Immature natural killer cell (primary cell): ENCODE measurements at places on chromosomes 16 and 17.

DNA sequence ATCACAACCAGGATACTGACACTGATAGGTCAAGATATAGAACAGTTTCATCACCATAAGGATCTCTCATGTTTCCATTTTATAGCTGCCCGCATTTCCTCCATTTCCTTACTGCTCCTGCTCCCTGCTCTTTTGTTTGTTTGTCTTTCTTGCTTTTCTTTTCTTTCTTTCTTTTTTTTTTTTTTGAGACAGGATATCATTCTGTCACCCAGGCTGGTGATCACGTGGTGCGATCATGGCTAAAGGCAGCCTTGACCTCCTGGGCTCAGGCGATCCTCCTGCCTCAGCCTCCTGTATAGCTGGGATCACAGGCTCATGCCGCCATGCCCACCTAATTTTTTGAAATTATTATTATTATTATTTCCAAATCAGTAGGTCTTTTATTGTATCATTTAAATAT lies 31.7 kb downstream of the PRAC1 start:
- DNase-seq: no peak
- H3K4me3 ChIP-seq: no peak overlapping the region
- H3K27ac ChIP-seq: no peak overlapping the region
- H3K36me3 ChIP-seq: no peaks in the 10 kb centered on the region
- H3K4me1 ChIP-seq: no peaks in the 10 kb centered on the region
- H3K27me3 ChIP-seq: peaks cover 7% of the 10 kb centered on the region

GRCh38 chr16:56332464-56333079 lies 92.8 kb downstream of the AMFR start:
- no peak for DNase-seq
- H3K27me3 ChIP-seq: peaks cover 2% of the 10 kb centered on the region
- H3K36me3 ChIP-seq: no peaks in the 10 kb centered on the region
- no peak overlapping the region for H3K4me3 ChIP-seq

GRCh38 chr17:45092911-45093430 lies 31.9 kb downstream of the NMT1 start:
- H3K4me1 ChIP-seq: no peaks in the 10 kb centered on the region
- H3K4me3 ChIP-seq: no peak overlapping the region
- H3K36me3 ChIP-seq: peaks cover 6% of the 10 kb centered on the region
- DNase-seq: no peak

DNA sequence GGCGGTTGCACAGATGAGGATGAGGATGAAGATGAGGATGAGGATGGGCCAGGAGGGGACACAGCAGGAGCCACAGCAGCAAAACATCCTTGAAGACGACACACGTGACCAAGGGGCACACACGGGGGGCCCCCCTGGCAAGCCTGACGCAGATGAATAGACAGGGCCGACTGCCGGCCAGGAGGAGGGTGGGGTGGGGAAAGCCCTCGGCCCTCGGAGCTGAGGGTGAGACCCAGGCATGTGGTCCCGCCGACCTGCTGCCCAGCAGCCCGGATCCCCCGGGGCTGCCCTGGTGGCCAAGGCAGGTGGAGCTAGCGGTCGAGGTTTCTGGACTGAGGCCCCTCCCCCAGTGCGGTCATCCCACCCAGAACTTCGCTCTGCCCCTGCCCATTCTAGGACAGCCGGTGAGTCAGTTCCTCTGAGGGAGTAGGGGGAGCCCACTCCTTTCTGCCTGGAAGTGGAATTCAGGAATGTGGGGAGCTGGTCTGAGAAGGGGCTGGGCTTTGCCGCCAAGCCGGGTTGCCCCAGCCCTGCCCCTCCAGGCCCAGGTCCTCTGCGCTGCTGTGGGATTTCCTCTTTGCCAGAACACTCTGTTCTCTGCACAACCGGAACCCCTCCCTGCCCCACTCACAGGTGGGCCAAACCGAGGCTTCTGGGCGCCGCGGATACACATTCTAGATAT lies 9.9 kb downstream of the CYGB start:
- H3K27ac ChIP-seq: peak overlapping the region; percentile 95
- DNase-seq: peak; percentile 55
- no peaks in the 10 kb centered on the region for H3K36me3 ChIP-seq

DNA sequence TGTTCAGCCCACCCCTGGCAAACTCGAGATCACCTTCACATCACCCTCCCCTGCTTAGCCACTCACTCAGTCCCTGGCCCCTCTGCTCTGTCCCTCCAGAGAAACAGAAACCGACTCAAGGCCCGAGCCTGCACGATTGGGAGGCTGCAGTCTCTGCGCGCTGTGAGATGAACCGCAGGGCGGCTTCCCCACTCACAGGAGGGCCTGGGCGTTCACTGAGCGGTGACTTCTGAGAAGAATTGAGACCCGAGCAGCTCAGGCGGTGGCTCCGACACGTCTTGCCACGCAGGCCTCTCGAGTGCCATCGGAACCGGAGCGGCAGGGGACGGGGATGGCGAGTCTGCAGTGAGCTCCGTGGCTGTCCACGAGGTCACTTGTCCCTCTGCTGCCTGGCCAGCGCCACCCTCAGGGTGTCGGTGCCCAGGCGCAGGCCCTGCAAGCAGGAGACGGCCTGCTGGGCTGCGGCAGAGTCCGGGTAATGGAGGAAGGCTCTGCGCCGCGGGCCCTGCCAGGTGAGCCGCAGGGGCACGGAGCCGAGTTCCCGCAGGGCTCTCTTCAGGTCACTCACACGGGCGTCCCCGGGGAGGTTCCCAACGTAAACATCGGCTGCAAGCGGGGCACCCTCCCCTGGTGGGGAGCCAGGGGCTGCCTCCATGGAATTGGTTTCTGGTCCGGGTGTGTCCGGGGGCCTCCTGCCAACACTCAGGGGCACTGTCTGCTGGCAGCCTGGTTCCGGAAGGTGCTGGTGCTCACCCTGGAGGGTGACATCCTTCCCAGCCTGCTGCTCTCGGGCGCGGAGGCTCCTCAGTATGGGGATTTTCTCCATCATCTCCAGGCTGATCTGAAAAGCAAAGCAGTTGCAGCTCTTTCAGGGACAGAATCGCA lies 21.6 kb downstream of the FOXF1 start:
- H3K4me3 ChIP-seq: no peak overlapping the region
- H3K27me3 ChIP-seq: peaks cover 2% of the 10 kb centered on the region
- no peaks in the 10 kb centered on the region for H3K4me1 ChIP-seq
- H3K36me3 ChIP-seq: peaks cover 6% of the 10 kb centered on the region
- no peak overlapping the region for H3K27ac ChIP-seq
- DNase-seq: no peak

DNA sequence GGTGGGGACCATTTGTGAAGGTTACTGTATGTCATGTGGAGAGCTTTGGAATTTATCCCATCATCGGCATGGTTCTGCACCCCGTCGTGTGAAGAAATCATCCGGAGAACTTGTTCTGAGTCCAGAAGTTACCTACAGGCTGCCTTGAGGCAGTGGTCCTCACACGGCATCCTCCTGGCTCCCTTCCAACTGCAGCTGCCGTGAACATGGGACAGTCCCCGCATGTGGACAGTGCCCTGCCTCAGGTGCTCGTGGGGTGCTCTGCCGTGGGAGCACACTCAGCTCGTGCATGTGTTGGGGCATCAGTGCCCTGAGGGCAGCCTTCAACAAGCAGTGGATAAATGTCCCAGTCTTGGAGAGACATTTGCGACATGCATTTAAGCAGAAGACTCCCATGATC lies 188.7 kb downstream of the KATNIP start:
- no peak overlapping the region for H3K27ac ChIP-seq
- H3K4me1 ChIP-seq: no peaks in the 10 kb centered on the region
- H3K27me3 ChIP-seq: peaks cover 2% of the 10 kb centered on the region
- peaks cover 24% of the 10 kb centered on the region for H3K36me3 ChIP-seq
- DNase-seq: no peak
- no peak overlapping the region for H3K4me3 ChIP-seq

DNA sequence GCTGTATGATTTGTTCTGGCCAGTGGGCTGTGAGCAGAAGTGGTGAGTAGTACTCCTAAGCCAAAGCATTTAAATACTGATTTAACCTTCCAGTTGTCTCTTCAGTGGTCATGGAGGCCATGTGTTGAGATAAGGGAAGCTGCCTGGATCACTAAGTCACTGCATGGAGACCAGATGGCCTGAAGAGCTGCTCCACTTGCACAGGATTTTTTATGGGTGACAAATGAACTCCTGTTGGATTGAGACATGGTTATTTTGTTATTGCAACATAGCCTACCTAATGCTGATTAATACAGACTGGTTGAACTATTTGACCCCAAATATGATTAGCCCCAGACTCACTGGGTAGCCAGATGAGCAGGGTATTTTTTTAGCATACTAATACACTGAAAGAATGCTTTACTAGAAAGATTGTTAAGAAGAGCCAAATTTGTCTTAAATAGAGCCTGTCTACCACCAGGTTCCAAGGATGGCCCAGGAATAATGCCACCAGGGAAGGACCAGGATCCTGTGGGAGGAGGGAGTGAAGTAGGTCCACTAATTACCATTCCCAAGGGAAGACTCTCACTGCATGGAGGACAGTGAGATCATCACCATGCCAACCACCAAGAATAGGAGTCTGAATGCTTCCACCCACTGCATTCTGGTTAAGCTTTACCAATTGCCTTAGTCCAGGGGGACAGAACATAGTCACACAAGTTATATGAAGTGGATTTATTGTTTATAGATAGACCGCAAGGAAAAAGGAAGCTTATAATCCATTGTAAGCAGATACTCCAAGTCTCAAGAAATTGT lies 187.4 kb upstream of the IRX6 start:
- no peak overlapping the region for H3K27ac ChIP-seq
- DNase-seq: no peak
- no peaks in the 10 kb centered on the region for H3K4me1 ChIP-seq
- H3K4me3 ChIP-seq: no peak overlapping the region

- DNase-seq: no peak
- H3K4me3 ChIP-seq: no peak overlapping the region
- H3K4me1 ChIP-seq: peaks cover 4% of the 10 kb centered on the region
- H3K27ac ChIP-seq: no peak overlapping the region
- H3K27me3 ChIP-seq: peaks cover 2% of the 10 kb centered on the region
These were observed 9.3 kb downstream of the CTRB2 start for GRCh38 chr16:75197522-75198134.

GRCh38 chr16:48329138-48329537 lies 56.1 kb downstream of the SIAH1 start:
- no peak overlapping the region for H3K4me3 ChIP-seq
- H3K27ac ChIP-seq: no peak overlapping the region
- H3K4me1 ChIP-seq: peaks cover 11% of the 10 kb centered on the region
- no peak for DNase-seq
- H3K36me3 ChIP-seq: peaks cover 3% of the 10 kb centered on the region

DNA sequence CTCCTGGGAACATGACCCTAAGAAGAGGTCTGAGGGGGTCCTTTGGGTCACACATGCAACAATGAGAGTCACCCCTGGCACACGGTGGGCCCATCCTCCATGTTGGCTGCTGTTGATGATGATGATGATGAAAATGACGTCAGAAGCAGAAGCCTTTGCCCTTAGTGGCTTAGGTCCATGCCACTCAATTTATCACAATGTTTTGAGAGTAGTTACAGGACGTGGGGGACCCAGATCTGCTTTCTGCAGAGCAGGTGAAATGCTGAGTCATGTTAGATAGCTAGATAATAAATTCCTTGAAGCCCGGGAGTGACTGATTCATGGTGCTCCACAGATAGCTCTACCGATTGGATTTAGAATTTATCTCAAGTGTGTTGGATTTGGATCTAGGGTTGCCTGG lies 53.9 kb downstream of the VPS35L start:
- DNase-seq: no peak
- peaks cover 75% of the 10 kb centered on the region for H3K36me3 ChIP-seq
- H3K27me3 ChIP-seq: no peaks in the 10 kb centered on the region
- H3K4me1 ChIP-seq: no peaks in the 10 kb centered on the region

GRCh38 chr16:11955713-11956123 lies 9.3 kb upstream of the TNFRSF17 start:
- DNase-seq: no peak
- H3K4me3 ChIP-seq: no peak overlapping the region
- H3K4me1 ChIP-seq: no peaks in the 10 kb centered on the region

GRCh38 chr16:11038777-11039176 lies 94.4 kb downstream of the CLEC16A start:
- peaks cover 36% of the 10 kb centered on the region for H3K36me3 ChIP-seq
- no peak overlapping the region for H3K4me3 ChIP-seq
- H3K27me3 ChIP-seq: no peaks in the 10 kb centered on the region
- H3K4me1 ChIP-seq: no peaks in the 10 kb centered on the region
- H3K27ac ChIP-seq: peak overlapping the region; percentile 40

DNA sequence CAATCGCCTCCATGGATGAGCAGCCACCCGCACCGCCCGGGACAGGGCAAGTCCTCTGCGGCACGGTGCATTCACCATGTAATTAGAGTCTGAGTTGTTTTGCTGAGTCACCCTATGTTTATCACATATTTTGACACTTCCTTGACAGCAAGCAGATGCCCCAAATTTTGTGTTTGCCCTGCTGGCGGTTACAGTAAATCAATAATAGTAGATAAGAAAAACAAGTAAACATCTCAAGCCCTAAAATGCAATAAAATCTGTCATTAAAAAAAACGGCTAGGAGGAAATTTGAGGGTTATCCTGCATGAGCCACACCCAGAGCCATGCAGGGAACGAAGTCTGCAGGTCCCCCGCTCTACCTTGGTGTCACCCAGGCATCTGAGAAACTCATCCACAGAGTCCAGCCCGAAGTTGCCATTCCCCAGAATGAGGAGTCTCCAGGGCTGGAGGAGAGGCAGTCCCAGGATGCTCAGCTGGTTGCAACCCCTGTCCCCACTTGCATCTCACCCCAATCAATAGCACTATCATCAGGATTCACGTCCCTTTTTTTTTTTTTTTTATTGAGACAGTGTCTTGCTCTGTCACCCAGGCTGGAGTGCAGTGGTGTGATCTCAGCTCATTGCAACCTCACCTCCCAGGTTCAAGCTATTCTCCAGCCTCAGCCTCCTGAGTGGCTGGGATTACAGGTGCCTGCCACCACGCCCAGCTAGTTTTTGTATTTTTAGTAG lies 16.5 kb upstream of the ST6GALNAC1 start:
- H3K4me3 ChIP-seq: peak overlapping the region; percentile 26
- DNase-seq: no peak
- H3K4me1 ChIP-seq: peaks cover 31% of the 10 kb centered on the region
- no peak overlapping the region for H3K27ac ChIP-seq

GRCh38 chr16:23225634-23226033 lies 43.1 kb downstream of the SCNN1G start:
- no peak overlapping the region for H3K4me3 ChIP-seq
- no peaks in the 10 kb centered on the region for H3K36me3 ChIP-seq
- H3K27ac ChIP-seq: no peak overlapping the region
- no peaks in the 10 kb centered on the region for H3K4me1 ChIP-seq

- H3K36me3 ChIP-seq: no peaks in the 10 kb centered on the region
- peak overlapping the region; percentile 41 for H3K27ac ChIP-seq
- peaks cover 8% of the 10 kb centered on the region for H3K27me3 ChIP-seq
- H3K4me3 ChIP-seq: no peak overlapping the region
These were observed 4.6 kb upstream of the TAF15 start for GRCh38 chr17:35804658-35805192.

- no peak overlapping the region for H3K4me3 ChIP-seq
- H3K4me1 ChIP-seq: peaks cover 8% of the 10 kb centered on the region
- DNase-seq: no peak
- no peaks in the 10 kb centered on the region for H3K36me3 ChIP-seq
- no peak overlapping the region for H3K27ac ChIP-seq
- peaks cover 7% of the 10 kb centered on the region for H3K27me3 ChIP-seq
These were observed 3.4 kb downstream of the CHST6 start for GRCh38 chr16:75491876-75492275.
